IMR-90 (cell line): ENCODE measurements at places on chromosomes 11 and 22. TPM values are rescaled to one million over a fixed set of nuclear protein-coding genes. Genes with fewer than 3 reads are reported as not detected.

DNA sequence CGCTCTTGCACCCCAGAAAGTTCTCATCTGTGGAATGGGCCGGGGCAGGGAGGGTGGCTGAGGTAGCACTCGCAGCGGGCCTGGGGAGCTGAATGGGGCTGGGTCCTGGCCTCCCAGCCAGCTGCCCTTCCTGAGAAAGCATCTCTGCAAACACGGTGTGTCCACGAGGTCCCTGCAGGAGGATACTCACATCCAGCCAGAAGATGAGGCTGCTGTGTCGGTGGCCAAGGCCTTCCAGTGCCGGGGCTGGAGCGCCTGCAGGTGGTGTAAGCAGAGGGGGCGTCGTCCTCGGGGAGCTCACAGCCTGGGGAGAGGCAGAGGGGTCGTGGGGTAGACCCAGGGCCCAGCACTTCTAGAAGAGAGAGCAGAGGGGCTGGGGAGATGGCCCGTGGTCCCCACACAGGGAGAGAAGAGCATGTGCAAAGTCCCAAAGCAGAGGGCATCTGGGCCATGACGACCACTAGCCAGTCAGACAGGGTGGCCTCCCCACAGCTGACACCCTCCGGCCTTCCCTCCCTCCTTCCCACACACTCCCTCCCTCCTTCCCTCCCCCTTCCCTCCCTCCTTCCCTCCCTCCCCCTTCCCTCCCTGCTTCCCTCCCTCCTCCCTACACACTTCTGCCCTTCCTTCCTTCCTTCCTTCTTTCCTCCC, 97.9 kb downstream of the WNT7B start:
- no peak for DNase-seq
- H3K27me3 ChIP-seq = peaks cover 68% of the 10 kb centered on the region
- H3K27ac ChIP-seq = no peak overlapping the region
- no peaks in the 10 kb centered on the region for H3K4me1 ChIP-seq
- H3K4me3 ChIP-seq = no peak overlapping the region

DNA sequence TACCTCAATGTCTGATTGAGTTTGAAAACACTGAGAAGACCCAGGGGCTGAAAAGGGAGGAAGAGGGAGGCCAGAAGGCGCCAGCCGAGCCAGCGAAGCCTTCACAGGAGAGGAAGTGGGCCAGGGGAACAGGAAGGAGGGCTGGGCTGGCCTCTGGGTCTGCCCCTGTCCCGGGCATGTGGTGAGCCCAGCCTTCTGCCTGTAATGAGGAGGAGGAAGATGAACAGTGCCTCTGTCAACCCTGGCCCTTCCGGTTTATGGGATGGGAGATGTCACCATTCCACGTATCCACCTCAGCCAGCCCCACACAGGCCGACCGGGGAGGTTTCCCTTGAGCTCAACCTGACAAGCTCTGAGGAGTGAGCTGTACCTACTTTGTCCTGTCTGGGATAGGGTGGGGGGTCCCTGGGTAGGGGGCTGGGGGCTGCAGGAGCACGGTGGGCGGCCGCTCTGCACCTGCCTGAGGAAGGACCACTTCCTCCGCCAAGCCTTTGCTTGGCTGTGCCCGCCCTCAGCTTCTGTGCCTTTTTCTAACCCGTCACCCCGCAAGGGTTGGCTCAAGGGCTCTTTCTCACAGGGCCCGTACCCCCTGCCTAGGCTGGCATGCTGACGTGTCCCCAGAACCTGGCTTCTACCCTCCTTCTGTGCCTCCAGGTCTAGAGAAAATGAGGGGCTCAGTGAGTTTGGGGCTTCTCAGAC, 2.0 kb downstream of the PARVG start:
- no peak overlapping the region for H3K4me3 ChIP-seq
- H3K27ac ChIP-seq = no peak overlapping the region
- H3K4me1 ChIP-seq = no peaks in the 10 kb centered on the region
- no peaks in the 10 kb centered on the region for H3K36me3 ChIP-seq

GRCh38 chr11:2132246-2132645, 6.9 kb downstream of the IGF2 start:
- peaks cover 2% of the 10 kb centered on the region; the same call in 1 of the 2 replicates for H3K36me3 ChIP-seq
- H3K4me3 ChIP-seq = no peak overlapping the region
- no peak overlapping the region for H3K27ac ChIP-seq

Gene SUSD2
- polyA plus RNA-seq = 1.6 and 2.4 TPM in 2 replicates
